Caki2 (cell line): ENCODE measurements at places on chromosomes 4 and X. TPM values are rescaled to one million over a fixed set of nuclear protein-coding genes. Genes with fewer than 3 reads are reported as not detected.

DNA sequence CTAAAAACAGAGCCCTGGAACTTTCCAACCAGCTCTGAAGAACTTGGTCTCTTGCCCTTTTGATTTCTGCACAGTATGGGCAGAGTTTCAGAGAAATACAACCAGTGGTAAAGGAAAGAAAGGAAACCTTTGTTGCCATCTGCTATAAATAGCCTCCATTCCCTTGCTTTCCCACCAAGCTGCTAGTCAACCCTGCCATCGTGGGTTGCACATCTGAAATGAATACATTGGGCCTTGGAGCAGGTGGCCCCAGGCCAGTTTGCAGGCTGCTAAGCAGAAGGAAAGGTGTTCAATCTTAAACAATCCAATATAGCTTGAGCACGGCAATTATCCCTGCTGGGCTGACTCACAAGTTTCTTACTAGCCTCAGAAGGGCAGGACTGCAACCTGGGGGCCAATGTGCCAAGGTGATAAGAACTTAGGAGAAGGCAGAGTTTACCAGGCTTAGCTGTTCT is 142.5 kb downstream of the PPARGC1A start:
- no peak for DNase-seq

Gene BGN
- total RNA-seq = not detected in 2 replicates

- DNase-seq = no peak
Observed at GRCh38 chr4:160403081-160403480, 1300.2 kb downstream of the RAPGEF2 start.

Gene MAGIX
- total RNA-seq = 1.7 and 7.6 TPM in 2 replicates

DNA sequence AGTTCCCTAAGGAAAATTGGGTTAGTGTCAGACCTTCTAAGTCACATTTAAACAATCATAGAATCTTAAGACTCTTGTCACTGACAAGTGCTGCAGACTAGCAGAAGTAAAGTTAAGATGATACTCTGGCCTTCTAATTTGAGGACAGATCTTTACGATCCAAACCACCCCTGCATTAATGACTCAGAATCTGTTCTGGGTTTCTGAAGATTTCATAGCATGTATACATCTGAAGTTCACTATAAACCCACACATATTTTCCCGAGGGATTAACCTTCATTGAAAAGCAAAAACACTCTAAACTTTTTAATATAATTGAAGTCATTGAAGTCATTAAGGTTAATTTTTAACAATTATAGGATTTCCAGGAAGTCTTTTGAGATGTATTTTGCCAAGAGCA is 674.3 kb downstream of the IQCM start:
- DNase-seq = no peak

DNA sequence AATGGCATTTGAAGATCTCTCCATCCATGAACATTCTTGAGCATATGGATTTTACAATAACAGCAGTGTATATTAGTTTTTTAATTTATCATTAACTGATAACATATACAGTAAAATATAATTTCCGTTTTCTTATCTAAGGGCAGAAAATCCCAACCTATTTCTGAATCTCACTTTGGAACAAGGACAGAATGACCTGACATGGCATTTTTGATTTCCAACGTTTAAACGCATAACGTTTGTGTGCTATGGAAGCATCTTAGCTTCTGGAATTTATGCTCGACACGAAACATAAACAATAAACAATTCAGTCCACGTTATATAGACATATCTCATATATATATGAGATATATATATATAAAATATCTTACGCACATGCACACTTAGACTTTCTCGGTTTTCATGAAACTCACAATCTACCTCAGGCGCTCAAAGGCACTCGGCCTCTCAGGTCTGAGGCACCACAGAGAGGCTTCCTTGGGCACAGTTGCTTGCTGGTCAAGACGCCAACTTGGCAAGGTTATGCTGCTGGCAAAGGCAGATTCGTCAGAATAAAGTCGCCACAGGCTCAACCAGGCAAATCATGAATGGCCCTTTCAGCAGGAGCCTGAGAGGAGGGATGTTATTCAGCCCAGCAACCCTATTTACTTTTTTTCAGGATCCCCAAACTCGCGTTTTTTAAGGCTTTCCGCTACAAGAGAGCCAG is 1.0 kb upstream of the UGT8 start:
- DNase-seq = no peak

Gene ENAM
- not detected in 2 replicates for total RNA-seq

GRCh38 chr4:90438522-90438921 is 311.3 kb downstream of the CCSER1 start:
- no peak for DNase-seq

Gene ARX
- total RNA-seq = not detected in 2 replicates

DNA sequence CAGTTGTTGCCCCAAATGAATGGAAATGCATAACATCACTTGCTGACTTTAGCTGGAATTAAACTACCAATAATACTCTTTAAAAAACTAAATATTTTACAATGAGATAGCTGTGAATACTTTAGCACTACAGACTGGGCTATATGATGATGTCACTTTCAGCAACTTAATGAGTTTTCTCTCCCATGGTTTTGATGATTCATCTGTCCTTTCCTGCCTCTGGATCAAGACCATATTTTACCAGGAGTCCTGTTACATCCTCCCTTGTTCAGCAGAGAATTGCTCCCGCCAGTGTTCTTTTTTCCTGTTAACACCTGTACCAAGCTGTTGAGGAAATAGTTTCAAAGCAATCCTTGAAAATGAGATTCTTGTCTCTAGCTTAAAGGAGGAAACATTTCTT is 543.0 kb downstream of the SPRY1 start:
- peak; percentile 3 for DNase-seq

DNA sequence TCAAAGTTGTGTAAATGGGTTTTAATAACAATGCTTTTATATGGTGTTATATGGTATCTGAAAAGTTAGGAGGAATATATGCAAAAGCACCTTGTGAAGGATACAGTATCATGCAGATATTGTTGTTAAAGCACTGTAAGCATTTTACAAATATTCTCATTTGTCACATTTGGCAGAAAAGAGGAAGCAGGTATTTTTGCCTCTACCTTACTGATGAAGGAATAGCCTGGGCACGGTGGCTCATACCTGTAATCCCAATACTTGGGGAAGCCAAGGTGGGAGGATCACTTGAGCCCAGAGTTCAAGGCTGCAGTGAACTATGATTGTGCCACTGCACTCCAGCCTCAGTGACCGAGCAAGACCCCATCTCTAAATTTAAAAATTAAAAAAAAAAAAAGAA is 12.2 kb upstream of the GDPD2 start:
- DNase-seq = no peak

DNA sequence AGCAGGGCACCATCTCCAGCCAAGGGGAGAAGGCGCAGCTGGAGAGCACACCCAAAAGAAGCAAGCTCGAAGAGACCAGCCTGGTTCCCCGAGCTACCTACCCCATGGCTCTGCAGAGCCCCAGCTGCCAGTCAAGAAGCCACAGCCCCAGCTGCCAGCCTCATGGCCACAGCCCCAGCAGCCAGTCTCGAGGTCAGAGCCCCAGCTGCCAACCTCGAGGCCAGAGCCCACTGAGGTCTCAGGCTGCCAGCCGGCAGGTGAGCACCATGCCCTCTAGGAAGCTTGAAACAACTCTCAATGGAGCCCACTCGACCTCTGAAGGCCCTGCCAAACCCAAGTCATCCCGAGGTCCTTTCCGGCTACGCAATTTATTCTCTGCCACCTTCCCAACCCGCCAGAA is 27.0 kb upstream of the PRPS1 start:
- no peak for DNase-seq

DNA sequence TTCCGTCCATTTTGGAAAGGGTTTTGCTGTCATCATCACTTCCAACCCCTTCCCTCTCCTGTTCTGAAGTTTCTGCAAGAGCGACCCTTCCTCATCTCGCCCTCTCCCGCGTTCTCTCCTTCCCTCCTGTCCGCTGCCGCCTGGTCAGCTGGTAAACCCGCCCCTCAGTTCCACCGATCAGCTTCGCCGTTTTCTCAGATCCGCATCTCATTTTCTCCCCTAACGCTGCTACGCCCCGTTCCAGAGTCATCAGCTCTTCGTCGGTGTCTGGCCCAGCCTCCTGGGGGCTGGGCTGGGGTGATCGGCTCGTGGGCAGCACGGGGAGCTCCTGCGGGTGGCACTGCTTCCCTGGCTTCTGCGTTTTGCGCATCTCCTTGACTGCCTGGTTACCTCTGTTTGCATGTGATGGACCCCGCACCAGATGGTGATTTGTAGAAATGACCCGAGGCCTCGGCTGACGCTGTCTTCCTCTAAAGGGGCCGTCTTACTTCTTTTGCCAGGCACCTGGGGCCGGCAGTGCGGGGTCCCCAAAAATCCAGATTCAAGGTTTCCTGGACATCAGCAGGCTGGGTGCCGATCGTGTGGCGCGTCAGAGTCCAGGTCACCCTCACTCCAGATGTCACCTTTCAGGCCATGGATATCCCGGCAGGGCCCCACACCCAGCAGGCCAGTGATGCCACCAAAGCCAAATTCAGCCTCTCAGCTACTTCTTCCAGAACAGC is 13.4 kb downstream of the CTBP1 start:
- DNase-seq = no peak

Gene CFAP299
- total RNA-seq = not detected in 2 replicates

Gene UGT8
- total RNA-seq = 5.8 and 17.6 TPM in 2 replicates

- no peak for DNase-seq
Observed at GRCh38 chr4:76526585-76526990, 91.6 kb downstream of the SHROOM3 start.

Gene HTN1
- 3.4 TPM in 1 of 2 replicates, not detected in the other for total RNA-seq

DNA sequence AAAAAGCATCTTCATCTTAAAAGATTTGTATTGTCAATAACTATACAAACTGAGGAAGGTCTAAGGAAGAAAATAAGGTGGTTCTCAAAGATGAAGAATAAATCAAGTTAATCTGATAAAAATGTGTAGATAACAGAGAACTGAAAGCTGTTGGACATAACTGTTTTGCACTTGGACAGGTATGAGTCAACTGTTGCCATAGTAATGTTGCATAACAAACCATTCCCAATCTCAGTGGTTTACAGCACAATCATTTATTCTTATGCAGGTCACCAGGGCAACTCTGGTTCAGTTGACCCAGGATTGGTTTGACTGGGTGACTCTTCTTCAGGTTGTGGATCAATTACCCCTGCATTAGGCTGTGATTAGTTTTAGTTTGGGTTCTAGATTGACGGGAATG is 2197.7 kb downstream of the ARAP2 start:
- peak; percentile 28 for DNase-seq
